ENCODE measurements at places on chromosomes 11 and 22.
A peak's percentile ranks its signal among the peaks of the same experiment; 100 is the strongest.

- no peak for DNase-seq
These were observed 768.8 kb downstream of the NTM start for GRCh38 chr11:132139181-132139580.

DNA sequence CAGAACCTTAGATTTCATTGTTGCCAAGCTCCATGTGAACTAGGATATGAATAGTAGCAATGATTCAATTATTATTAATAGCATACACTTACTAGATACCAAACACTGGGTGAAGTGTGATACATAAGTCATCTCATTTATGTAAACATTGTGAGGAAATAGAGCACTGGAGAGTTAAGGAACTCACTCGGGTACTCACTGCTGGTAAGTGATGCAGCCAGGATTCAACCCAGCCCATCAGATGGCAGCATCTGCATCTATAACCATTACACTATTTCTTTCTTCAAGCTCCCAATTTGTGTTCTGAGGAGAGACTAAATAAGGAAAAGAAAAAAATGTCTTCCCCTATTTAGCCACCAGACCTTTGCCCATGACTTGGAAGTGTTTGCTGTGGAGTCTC lies 10.2 kb upstream of the ALG8 start:
- no peak for DNase-seq

- no peak for DNase-seq
These were observed 2.9 kb upstream of the PPP6R2 start for GRCh38 chr22:50339945-50340879.

- DNase-seq: peak; percentile 70
These were observed 23.1 kb upstream of the MICAL2 start for GRCh38 chr11:12087075-12088004.

DNA sequence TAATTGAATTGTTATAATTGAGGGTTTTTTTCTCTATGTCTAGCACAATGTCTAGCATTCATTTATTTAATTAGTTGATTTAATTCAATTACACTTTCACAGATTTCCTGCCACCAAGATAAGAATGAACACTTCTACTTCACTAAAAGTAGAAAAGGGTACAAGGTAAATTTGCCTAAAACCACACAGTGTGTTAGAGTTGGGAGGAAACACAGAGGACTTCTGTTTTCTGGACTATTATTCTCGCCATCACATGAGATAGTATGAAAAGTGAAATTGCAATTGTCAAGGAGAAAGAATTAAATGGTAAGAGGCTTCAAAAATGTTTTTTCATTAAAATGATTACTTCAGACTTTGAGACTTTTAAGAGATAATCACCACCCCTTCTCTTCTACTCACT lies 109.5 kb downstream of the ETS1 start:
- no peak for DNase-seq

DNA sequence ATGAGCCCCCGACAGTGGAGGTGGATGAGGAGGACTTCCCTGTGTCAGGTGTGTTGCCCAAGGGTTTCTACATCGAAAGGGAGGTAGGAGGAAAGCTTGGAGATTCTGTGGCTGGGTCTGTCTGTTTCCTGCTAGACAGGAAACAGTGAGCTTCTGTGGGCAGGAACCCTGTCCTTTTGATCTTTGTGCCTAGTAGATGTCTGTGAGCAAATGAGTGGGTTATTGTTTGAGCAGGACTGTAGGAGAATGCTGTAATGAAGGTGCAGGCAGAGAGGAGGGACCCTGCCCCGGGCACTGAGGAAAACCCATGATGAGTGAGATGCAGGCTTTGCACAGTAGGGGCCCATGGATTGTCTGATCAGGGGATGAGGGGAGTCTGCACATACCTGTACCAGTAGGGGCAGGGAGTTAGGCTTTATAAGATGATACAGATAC lies 14.0 kb downstream of the USP35 start:
- DNase-seq: peak; percentile 60
